Hair follicular keratinocyte (primary cell): ENCODE measurements at places on chromosomes 6 and 20. TPM values are rescaled to one million over a fixed set of nuclear protein-coding genes. Genes with fewer than 3 reads are reported as not detected.

SEMG1 gene
- not detected in 2 replicates for total RNA-seq

NECAB3 gene
- total RNA-seq, result 7.1 and 10.9 TPM in 2 replicates

DBNDD2 gene
- 35.7 and 41.2 TPM in 2 replicates for total RNA-seq

MACROD2 gene
- 0.16 and 0.76 TPM in 2 replicates for total RNA-seq
